ENCODE measurements at places on chromosomes 1 and 21.

DNA sequence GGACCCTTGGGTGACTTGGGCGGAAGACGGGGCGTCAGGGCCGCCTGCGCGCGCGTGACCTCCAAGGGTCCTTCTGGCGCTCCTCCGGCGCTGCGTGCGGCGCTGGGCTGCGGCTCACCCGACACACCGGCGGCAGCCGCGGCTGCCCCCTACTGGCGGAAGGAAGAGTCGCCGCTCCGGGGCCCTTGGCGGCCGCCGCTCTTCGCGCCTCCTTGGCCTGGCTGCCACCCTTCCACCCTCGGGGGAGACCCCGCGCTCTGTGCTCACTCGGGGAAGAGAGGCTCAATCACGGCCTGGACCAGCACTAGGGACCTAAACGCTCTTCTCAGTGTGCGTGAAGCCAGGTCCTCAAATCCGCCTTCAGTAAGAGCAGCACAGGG is 89.7 kb downstream of the DMRTA2 start:
- DNase-seq = no peak

DNA sequence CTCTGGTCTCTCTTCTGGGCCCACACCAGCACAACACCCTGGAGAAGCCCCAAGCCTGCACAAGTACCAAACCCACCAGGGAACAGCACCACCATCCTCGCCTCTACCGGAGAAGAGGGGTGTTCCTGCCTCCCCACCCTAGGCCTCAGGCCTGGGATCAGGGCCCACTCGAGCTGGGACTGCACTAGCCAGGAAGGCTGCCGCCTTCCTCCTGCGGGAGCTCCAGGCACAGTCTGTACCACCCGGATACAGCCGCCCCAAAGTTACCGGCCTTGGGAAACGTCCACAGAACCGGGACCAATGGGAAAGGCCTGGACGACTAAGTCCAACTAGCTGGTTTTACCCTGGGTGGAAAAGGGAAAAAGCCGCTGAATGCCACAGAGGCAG is 3.4 kb downstream of the TAL1 start:
- DNase-seq = no peak

- no peak for DNase-seq
These were observed 1.3 kb downstream of the FCGR2A start for GRCh38 chr1:161506336-161507223.

GRCh38 chr1:94719926-94720793 is 100.0 kb upstream of the SLC44A3 start:
- DNase-seq = no peak

GRCh38 chr21:42781971-42782722 is 97.2 kb downstream of the WDR4 start:
- no peak for DNase-seq
